ENCODE measurements at places on chromosomes 12 and 14.

- peak; percentile 48 for DNase-seq
Measured at GRCh38 chr14:95196268-95196667, 38.9 kb upstream of the DICER1 start.

DNA sequence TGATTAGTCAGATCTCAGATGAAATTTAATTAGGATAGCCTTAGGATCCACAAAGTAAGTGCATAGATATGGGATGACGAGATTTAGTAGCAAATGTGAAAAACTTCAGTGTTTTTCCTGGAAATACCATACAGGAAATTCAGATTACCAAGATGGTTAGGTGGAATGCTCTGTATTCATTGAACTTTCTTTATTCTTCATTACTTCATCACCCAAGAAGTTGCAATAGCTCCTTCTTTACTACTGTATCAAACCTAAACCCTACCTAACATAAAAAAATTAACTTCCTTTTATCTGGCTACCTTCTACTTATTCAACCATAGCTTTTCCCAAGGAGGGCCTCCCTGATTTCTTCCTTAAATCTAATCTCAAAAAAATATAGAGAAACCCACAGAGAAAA, 100.4 kb downstream of the TTC6 start:
- no peak for DNase-seq

GRCh38 chr12:11649413-11650285, at the start of gene ETV6:
TSS of gene ETV6 (plus strand) at chr12:11649674. CDS start at chr12:11650128, 454 bp downstream.
- DNase-seq = peak; percentile 98

- no peak for DNase-seq
Measured at GRCh38 chr14:103126873-103127304, 3.6 kb downstream of the TNFAIP2 start.

DNA sequence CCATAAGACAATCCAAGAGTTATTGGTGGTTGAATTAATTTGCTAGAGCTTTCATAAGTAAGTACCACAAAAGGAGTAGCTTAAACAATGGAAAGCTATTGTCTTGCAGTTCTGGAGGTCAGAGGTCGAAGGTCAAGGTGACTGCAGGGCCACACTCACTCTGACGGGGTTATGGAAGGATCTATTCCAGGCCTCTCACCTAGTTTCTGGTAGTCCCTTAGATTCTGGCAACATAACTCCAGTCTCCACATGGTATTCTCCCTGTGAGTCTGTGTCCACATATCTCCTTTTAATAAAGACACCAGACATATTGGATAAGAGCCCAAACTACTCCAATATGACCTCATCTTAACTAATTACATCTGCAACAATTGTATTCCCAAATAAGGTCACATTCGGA, 273.4 kb downstream of the FOXN3 start:
- no peak for DNase-seq

- DNase-seq = no peak
Measured at GRCh38 chr14:96267916-96268315, 11.9 kb downstream of the BDKRB1 start.

DNA sequence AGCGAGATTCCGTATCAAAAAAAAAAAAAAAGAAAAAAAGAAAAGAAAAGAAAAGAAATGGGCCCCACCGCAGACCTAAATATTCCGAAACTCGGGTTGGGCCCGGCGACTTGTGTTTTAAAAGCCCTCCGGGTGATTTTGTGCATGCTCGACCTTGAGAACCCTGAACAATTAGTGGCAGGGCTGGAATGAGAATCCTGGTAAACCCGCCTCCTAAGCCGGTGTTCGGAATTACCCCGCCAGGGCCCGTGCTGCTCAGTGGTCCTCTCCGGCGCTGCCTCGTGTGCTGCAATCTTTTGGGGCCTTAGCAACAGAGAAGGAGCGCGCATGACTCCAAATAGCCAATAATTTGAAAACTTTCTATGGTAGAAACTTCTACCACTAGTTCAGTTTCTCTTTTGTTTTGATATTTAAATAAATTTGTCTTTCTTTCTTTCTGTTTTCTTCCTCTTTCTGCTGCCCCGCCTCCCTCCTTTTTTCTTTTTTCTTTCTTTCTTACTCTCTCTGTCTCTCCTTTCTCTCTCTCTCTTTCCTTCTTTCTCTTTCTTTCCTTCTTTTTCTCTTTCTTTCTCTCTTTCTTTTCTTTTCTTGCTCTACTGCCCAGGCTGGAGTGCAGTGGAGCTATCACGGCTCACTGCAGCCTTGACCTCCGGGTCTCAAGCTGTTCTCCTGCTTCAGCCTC, 1.5 kb upstream of the GALNT6 start:
- peak; percentile 79 for DNase-seq

GRCh38 chr12:117680312-117680711, 288.5 kb downstream of the KSR2 start:
- no peak for DNase-seq

GRCh38 chr12:6165395-6165794, 34.8 kb upstream of the CD9 start:
- DNase-seq = no peak

DNA sequence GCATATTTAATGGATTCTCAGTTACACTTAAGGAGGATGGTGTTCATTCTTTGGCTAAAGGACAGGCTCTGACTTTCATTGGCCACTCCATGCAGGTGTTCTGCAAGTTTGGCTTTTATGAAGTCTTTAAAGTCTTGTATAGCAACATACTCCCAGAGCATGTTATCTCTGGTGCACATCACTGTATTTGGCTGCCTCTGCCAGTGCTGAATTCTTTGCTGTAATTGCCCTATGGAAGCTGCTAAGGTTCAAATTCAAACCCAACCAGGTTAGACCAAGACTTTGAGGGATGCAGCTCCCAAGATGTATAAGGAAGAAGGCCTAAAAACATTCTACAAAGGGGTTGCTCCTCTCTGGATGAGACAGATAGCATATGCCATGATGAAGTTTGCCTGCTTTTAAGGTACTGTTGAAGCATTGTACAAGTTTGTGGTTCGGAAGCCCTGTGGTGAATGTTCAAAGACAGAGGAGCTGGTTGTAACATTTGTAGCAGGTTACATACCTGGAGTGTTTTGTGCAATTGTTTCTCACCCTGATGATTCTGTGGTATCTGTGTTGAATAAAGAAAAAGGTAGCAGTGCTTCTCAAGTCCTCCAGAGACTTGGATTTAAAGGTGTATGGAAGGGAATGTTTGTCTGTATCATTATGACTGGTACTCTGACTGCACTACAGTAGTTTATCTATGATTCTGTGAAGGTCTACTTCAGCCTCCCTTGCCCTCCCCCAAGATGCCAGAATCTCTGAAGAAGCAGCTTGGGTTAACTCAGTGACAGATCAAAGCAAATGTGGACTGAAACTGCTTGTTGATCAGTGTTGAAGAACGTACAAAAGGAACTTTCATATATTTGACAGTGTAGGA, 19.4 kb downstream of the TMEM116 start:
- no peak for DNase-seq

- no peak for DNase-seq
Measured at GRCh38 chr14:68139431-68140075, 320.0 kb downstream of the RAD51B start.

DNA sequence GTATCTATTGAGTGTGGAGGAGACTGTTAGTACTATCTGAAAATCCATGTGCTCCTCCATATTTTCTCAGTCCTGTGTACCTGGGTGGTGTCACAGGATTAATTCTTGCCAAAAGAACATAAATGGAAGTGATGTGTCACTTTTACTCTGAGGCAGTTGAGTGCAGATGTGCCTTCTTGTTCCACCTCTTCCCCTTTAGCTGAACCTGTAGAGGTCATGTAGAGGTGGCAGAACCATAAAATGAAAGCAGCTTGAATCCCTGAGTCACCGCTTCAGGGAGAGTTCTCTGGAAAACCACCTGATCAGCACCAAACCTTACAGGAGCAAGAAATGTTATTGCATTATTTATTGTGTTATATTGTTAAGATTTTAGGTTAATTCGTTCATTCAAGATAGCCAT, 14.7 kb upstream of the SLC25A3 start:
- no peak for DNase-seq

DNA sequence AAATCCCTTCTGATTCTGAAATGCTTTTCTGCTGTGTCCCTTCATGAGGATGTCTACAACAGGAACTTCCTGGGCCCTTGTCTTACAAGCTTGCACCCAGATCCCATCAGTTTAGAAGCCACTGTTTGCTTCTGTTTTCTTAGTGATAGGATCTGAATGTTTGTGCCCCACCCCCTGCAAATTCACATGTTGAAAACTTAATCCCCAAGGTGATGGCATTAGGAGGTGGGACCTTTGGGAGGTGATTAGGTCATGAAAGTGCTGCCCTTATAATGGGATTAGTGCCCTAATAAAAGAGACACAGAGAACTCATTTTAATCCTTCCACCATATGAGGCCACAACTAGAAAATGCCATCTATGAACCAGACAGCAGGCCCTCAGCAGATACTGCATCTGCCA, 36.0 kb upstream of the GNPNAT1 start:
- DNase-seq = no peak
